ENCODE measurements at places on chromosomes 2 and 18.
A peak's percentile ranks its signal among the peaks of the same experiment; 100 is the strongest.

GRCh38 chr2:78861546-78861945 is 164.0 kb upstream of the REG3G start:
- DNase-seq: no peak

GRCh38 chr2:189437926-189438325 is 3.3 kb upstream of the WDR75 start:
- DNase-seq: no peak

- DNase-seq: no peak
Measured at GRCh38 chr18:13022644-13023043, 31.5 kb downstream of the CEP192 start.

GRCh38 chr2:188315750-188316149 is 24.1 kb downstream of the GULP1 start:
- DNase-seq: no peak

GRCh38 chr2:85887566-85888019 is 1.2 kb downstream of the ST3GAL5 start:
- DNase-seq: peak; percentile 75

- peak; percentile 8 for DNase-seq
Measured at GRCh38 chr2:72263776-72264060, 116.1 kb upstream of the CYP26B1 start.

DNA sequence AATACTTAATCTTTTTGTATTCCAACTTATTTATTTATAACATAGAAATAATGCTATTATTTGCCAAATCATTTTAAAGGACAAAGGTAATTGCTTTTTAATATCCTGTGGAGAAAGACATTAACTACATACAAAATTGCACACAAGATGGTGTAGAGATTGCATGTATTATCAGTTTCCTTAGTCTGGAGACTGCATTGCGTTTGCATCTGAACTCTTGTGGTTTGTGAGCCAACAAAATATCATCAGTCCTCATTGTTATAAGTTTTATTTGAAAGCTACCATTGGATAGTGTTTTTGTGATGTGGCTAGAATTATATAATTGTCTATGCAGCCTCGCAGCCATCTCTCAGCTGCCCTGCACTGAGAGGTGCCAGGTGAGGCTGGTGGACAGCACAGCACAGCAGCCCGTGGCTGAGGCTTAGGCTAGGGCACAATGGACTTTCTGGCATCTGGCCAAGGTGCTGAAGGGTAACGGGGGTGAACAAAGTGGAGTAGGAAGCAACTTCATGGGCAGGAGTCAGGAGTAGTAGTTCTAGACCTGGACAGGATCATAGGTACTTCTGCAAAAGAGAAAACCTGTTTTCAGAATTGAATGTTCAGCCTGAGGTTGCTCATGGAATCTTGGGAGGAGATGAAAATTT is 15.1 kb downstream of the RASGRP3 start:
- DNase-seq: no peak

GRCh38 chr2:163373496-163373895 is 362.3 kb downstream of the FIGN start:
- DNase-seq: no peak

DNA sequence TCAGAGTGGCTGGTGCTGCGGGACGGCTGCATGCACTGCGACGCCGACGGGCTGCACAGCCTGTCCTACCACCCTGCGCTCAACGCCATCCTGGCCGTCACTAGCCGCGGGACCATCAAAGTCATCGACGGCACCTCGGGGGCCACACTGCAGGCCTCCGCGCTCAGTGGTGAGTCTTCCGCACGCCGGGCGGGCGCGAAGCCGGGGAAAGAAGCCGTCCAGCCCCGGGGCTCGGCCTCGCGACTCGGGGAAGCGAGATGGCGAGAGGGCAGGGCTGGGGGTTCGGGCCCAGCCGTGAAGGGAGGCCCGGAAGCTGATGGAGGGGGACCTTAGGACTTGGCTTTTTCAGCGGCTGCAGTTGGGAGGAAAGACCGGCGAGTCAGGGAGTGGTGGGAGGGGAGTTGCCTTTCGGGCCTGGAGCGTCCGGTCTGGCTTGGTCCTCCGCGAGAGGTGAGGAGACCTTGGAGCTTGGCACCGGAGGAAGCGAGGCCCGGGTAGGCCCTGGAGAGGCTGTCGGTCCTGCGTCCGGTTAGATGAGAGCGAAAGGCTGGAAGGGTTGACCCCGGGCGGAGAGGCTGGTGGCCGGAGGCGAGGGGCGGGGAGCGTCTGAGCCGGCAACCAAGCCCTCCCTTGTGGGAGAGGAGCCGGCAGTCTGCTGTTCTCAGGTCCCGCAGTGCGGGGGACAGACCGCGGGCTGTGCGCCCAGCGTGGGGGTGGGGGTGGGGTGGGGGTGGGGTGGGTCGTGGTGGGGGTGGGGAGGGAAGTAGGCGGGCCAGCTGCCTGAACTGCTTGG is 691 bp downstream of the BIRC6 start:
- DNase-seq: no peak

GRCh38 chr2:113116100-113116958 is 11.1 kb upstream of the IL1RN start:
- DNase-seq: no peak

DNA sequence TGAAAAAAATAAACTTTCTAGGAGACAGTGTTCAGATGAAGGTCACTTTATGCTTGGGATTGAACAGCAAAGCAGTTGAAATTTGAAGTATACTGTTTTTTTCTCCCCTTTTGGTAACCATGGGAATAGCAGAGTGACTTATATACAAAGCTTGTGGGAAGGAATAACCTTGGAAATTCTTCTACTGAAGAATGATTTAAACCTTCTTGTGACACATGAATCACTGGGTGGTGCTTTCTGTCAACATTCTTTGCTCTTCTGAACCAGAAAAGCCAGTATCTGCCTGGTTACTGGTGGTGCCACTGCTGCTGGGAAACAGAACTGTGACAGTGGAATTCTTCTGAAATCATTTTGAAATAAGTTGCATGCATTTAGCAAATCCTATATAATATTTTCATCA is 39.4 kb upstream of the RND3 start:
- DNase-seq: no peak

DNA sequence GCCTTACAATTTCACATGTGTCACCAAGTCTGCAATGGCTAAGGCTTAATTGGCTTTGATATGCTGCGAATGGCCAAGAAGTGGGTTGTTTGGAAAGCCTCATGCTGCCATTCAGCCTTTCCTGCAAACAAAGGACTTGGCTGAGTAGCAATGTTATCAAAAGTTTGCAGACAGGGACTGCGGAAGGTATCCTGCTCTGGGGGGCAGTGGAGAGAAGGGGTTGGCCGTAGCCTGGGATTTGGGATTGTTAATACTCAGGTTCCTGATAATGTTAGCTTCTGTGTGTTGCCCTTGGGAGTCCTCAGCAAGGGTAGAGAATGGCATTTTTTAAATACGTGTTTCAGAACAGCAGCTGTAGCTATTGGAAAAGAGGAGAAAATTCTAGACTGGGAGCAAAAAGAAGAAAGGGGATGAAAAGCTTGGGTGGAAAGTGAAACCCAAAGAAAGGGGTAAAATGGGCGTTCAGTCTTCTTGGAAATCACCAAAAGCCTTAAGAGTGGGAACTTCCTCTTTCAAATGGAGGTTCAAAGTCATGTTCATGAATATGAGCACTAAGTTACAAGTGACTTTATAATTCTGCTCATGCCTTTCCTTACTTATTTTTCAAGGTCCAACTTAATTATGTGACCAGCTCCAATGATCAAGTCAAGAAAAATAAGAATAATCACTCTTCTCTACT is 325.1 kb downstream of the RNF144A start:
- no peak for DNase-seq

DNA sequence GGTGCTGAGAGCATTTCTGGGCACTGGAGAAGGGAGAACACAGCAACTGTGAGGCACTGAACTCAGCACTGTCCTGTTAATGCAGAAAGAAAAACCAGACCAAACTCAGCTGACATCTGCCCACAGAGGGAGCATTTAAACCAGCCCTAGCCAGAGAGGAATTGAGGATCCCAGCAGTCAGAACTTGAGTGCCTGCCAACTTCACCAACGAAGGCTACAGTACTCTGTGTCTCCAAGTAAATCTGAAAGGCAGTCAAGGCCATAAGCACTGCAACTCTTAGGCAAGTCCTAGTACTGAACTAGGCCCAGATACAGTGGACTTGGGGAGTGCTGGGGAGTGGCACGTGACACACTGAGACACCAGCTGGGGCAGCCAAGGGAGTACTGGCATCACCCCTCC is 176.2 kb upstream of the ZC3H15 start:
- no peak for DNase-seq

DNA sequence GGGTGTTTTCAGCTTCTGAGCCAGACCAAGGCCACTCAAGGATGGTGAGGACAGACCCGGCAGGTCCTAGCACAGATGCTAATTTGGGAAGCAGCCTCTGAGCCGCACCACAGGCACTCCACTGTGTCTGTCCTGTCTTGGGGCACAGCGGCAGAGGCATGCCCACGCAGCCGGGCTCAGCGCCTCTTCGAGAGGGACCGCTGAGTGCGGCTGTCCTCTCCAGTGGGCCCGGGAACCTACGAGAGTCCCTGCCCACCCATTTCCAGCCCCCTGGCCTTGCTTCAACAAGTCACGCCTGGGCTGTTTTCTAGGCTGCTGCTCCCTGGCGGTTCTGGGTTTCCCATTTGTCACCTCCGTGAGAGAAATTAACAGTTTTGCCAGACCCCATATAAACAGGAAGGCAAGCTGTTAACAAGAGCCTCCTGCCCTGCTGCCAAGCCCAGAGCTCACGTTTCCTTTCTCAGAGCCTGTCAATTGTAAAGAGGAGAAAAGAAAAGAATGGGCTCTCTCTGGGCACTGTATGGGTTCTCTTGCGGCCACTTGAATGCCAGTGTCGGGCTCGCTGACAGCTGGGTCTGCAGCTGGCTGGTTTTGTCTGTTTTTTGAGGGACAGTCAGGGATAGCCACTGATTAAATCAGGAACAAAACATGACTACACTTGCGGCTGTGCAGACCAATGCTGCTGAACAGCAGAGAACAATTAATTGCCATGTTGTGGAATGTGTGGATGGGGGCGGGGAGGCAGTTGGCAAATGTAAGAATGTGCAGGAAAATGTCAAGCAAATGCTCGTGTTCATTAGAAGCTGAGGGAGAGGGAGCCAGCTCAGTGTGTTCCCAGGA is 30.6 kb downstream of the TMEM17 start:
- DNase-seq: peak; percentile 54

DNA sequence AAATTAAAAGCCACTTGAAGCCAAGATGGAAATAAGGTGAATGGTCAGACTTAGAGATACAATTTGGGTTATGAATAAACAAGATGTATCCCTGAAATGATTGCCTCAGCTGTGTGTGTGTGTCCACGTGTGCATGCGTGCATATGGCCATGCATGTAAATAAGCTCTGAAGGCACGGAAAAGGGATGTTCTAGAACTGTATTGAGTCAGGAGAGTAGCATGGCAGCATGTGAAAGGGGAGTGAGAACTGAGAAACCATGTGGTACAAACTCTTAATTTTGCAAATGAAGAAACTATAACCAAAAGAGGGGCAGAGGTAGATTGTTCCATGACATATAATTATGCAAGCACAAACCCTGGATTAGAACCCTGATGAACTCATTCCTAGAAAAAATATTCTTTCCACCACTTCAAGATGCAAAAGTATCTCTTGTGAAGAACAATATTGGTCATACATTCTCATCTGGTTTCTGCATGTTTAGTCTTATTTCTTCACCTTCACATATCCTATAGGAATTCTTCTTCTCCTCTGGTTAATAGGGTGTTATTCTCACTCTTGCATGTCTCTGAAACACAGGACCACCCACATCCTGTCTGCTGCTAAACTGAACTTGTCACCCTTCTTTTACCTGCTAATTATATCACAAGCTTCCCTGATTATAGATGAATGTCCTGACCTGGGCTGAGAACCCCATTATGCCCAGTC is 455.8 kb downstream of the SETBP1 start:
- no peak for DNase-seq

- DNase-seq: peak; percentile 29
Measured at GRCh38 chr2:109736177-109736827, 57.8 kb upstream of the RGPD5 start.

DNA sequence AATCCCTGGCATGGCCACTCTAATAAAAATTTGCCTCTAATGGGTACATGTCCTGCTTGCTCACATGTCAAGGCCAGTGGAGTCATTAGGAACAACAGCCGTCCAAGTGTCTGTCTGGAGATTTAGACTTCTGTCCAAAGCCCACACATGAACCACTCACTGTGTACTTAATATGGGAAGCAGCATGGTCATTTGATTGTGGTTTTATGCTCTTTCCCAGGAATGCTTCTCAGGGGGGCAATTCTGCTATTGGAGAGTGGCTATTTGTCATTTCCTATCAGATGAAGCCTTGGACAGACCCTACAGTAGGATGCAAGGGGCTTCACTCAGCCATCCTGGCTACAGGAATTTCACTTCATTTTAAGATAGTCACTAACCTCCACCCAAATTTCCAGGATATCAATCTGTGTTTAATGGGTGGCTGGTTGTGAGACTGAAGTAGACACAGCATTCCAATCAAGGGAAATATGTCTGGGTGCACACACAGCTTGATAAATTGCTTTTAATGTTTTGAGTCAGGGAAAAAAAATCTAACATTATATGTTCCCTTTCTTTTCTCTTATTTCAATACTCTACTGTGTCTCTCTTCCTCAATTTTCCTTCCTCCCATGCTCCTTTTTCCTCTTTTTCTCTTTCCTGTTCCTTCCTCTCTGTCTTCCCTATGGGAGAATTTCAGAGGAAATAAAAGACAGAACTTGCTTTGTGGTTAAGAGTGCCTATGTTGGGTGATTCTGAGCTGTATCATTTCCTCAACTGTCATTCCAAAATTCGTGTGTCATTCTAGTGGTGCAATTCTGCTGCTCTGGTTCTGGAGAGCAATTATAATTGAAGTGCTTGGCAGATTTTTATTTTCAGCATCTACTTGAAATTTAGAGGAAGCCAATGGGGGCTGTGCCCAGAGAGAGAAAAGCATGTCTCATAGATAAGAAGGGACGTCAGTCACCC is 320.1 kb downstream of the OSR1 start:
- no peak for DNase-seq

GRCh38 chr2:2298081-2298480 is 33.0 kb downstream of the MYT1L start:
- DNase-seq: no peak

DNA sequence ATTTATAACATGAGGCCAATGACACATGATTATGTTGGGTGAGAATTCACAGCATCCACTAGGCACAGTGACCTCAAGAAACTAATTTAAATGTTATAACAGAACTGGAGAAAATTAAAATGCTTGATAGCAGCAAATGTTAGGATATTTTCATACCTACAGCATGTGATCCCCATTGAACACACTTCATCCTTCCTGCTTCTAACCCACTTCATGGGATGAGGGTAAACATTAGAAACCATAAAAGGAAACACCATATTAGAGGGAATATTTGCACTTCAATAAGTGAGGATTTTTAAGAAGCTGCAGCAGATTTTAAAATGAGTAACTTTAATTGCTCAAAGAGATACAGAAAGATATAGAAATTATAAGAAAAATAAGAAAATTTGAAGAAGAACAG is 117.1 kb downstream of the FSHR start:
- no peak for DNase-seq

- no peak for DNase-seq
Measured at GRCh38 chr2:118128826-118129225, 40.6 kb downstream of the INSIG2 start.

DNA sequence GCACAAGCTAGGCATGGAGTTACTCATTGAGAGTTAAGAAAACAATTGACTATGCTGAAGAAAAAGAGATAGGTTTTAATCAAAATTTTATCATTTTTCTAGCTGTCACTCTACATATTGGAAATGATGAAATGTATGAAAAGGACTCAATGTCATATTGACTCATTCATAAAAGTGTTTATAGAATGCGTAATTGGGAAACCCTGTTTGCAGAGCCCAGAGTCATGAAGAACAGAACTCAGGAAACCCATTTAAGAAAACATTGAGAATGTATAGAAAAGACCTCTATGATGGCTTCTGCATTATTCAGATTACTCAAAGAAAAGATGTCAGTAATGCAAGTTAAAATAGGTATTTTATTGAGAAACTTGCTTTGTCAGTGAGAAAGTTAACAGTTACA is 36.4 kb downstream of the SCRN3 start:
- DNase-seq: no peak
